ENCODE measurements at places on chromosomes 6 and 20.

DNA sequence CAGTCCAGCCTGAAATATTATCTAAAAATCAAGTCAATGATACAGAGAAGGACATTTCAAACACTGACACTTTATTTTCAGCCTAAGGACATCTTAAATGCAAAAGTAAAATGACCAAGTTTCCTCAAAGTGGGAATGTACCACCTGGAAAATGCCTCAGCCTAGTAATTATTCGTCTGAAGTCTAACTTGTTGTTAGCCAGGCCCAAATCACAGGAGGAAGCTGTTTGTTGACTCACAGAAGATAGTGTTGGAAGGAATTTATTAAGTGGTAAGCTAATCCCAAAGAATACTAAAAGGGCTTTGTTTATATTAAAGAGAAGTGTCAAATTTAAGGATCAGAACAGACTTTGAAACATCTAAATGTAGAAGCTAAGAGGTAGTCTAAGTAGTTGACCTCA is 2.5 kb downstream of the PDE7B start:
- no peaks in the 10 kb centered on the region for H3K4me1 ChIP-seq
- DNase-seq, result no peak
- no peak overlapping the region for H3K27ac ChIP-seq

- H3K4me3 ChIP-seq, result no peak overlapping the region
- no peaks in the 10 kb centered on the region for H3K36me3 ChIP-seq
- no peak overlapping the region for H3K27ac ChIP-seq
- H3K4me1 ChIP-seq, result no peaks in the 10 kb centered on the region
- DNase-seq, result no peak
Measured at GRCh38 chr20:2698912-2699311, 6.3 kb downstream of the EBF4 start.

DNA sequence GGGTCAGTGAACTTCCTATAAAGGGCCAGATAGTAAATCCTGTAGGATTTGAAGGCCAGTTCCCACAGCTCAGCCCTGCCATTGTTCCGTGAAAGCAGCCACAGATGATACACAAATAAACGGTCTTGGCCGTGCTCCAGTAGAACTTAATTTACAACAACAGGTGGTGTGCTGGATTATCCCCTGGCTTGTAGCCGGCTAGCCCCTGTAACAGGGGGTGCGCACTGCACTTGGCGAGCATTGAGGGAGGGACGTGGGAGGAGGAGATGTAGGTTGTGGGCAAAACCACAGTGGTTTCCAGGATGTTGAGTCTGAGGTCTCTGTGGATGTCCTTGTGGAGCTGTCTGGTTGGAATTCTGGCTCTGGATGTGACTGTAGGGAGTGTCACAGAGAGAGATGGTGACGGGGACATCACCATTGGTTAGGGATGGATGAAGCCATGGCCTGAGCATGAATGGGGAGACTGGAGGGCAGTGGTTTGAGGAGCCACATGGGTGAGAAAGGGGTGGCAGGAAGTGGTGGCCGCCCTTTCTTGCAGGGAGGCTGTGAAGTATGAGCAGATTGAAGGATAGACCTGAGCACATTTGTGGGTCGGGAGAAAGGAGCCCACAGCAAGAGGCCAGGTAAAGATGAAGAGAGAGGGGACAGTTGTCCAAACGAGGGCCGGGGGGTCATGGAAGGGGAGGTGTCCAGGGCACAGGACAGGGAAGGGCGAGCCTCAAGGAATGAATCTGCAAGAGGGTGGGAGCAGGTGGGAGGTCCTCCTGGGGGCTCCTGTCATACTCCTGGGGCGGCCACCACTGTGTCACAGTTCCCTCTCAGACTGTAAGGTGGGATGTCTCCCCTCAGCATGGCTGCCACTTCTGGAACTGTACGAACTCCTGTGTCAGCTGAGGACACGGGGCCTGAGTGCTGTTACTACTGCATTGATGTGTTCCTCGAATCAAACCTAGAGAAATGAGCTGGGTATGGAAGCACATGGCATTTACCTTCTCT is 53.6 kb downstream of the CDH26 start:
- DNase-seq, result no peak
- H3K27ac ChIP-seq, result no peak overlapping the region
- H3K4me3 ChIP-seq, result no peak overlapping the region
- no peaks in the 10 kb centered on the region for H3K27me3 ChIP-seq

GRCh38 chr20:35600176-35600992 is 15.2 kb upstream of the SPAG4 start:
- no peak for DNase-seq
- peak overlapping the region; percentile 57 for H3K4me3 ChIP-seq
- no peak overlapping the region for H3K27ac ChIP-seq

- no peak overlapping the region for H3K4me3 ChIP-seq
- H3K4me1 ChIP-seq, result no peaks in the 10 kb centered on the region
- H3K36me3 ChIP-seq, result no peaks in the 10 kb centered on the region
- peaks cover 3% of the 10 kb centered on the region for H3K27me3 ChIP-seq
- H3K27ac ChIP-seq, result no peak overlapping the region
Measured at GRCh38 chr6:14478381-14479225, 361.0 kb downstream of the CD83 start.

DNA sequence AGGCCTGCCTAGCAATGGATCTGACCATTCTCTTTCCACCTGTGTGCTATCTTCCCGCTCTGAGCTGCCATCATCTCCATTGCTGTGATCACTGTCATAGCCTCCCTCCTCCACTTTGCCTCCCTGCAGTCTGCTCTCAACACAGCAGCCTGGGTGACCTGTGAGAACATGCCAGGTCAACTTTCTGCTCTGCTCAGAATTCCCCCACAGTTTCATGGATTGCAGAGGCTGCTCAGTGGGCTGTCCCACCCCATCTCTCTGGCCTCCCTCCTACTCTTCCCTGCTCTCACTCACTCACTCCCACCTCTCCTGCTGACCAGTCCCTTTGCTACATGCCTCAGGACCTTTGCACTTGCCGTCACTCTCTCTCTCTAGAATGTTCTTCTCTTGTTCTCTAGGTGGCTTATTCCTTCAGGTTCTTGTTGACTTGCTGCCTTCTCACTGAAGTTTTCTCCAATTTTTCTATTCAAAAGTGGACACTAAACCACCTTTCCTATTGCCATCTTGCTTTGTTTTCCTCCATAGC is 159.9 kb downstream of the CD83 start:
- H3K27me3 ChIP-seq, result no peaks in the 10 kb centered on the region
- H3K4me3 ChIP-seq, result 0 out of 2 replicates have a peak overlapping the region, but pooled peaks have one; percentile 0
- H3K27ac ChIP-seq, result peak overlapping the region; percentile 47

DNA sequence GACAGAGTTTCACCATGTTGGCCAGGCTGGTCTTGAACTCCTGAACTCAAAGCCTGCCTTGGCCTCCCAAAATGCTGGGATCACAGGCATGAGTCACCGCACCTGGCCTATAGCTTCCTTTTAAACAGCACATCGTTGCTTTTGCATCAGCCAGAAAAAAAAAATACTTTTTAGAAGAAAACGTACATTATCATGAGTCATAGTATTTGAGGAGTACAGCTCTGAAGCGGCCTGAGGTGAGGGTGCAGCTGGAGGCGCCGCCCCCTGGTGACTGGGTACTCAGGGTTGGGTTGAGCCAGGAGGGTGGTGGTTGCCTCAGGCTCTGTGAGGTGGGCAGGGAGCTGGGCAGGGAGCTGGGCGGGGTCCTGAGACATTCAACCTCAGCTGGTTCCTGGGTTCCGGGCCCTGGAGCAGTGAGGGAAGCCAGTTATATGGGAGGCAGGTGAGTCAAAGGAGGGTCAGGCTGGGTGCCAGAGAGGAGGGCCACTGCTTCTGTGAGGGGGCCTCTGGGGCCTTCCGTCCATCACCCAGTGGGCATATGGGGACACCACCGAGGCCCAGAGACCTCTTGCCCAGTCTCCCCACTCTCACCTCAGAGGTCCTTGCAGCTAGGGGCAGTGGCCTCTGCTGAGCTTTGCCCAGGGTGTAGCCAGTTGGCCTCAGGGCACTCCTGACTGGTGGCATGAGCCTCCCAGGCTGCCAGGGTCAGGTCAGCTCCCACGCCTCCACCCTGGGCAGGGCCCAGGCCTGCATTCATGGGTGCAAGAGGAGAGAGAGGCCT is 11.7 kb upstream of the ID1 start:
- no peak for DNase-seq
- H3K27ac ChIP-seq, result no peak overlapping the region
- H3K4me1 ChIP-seq, result peaks cover 6% of the 10 kb centered on the region
- H3K4me3 ChIP-seq, result no peak overlapping the region

All from GM12878 (cell line).